ENCODE measurements at places on chromosomes 7 and 10.

DNA sequence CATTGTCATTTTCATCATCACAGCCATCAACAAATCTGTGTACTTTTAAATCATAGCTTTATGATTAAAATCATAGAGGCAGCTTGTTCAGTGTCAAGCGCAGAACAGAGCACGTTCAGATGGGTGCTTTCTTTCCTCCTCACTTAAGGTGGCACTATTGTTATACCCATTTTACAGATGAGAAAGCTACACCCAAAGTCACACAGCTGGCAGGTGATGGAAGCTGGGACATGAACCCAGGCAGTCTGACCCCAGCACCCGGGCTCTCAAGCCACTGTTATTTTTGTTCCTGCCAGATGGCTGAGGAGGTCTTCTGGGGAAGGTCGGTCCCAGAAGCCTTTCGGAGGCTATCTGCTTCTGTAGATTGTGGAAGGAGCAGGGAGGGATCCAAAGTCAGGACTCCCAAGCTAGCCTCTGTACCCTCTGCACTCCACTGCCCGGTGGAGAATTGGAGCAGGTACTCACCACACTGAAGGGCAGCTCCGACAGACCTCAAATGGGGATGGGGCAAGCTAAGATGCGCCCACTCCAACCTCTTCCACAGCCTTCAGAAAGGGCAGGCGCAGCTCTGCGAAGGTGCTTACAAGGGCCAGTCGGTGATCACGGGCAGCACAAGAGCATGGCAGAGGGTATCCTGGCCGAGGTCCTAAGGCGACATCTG, 610 bp downstream of the AVPI1 start:
- no peak for DNase-seq

DNA sequence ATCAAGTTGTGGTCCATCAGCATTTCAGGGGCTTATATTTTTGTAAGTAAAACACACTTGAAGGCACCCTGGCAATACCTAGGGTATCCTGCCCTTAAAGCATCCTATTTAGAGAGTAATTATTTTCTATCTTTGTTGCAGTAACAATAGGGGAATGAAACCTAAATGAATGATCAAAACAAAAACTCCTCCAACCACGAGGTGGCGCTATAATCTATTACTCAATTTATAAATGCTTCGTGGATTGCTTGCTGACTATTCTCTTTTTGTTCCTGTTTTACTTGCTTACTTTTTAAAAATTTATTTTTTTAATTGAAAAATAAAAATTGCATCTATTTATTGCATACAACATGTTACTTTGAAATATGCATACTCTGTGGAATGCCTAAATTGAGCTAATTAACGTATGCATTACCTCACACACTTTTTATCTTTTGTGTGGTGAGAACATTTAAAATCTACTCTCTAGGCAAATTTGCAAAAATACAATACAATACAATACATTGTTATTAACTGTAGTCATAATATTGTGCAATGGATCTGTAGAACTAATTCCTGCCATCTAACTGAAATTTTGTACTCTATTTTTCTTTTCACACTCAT, 147.7 kb upstream of the BMPER start:
- peak; percentile 50 for DNase-seq

GRCh38 chr7:94057955-94058354, 53.8 kb upstream of the BET1 start:
- DNase-seq, result no peak

DNA sequence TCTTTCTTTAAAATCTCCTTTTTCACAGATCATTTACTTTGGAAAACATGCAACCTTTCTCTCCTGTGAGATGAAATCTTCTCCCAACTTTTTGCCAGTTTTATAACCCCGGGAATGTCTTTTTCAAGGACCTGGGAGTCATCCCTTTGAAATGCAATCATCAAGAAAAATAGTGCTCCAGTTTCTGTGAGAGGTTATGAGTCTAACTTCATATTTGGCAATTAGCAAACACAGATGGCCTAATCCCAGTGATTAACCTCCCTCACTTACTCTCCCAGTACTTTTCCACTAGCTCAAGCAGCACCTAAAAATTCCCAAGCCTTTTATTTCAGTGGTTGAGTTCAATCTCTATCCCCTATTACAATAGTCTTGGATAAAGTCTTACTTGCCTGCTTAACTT, 185.8 kb upstream of the TMEM106B start:
- no peak for DNase-seq

DNA sequence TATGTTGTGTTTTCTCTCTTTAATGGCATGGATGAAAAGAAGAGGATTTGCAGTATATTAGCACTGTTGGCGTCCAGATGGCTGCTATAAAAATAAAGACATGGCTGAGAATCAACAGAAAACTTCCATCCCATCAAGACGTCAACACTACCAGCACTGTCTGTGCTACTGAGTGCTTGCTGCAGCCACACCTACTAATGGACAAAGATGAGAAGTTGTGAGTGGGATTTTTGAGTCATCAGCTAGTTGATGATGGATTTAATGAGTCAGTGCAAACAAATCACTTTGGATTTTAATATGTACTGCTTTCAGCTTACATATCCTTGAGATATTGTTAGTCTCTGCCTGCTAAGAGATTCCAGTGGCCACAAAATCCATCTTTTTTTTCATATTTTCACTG, 631.0 kb upstream of the ANKRD30A start:
- DNase-seq, result no peak

DNA sequence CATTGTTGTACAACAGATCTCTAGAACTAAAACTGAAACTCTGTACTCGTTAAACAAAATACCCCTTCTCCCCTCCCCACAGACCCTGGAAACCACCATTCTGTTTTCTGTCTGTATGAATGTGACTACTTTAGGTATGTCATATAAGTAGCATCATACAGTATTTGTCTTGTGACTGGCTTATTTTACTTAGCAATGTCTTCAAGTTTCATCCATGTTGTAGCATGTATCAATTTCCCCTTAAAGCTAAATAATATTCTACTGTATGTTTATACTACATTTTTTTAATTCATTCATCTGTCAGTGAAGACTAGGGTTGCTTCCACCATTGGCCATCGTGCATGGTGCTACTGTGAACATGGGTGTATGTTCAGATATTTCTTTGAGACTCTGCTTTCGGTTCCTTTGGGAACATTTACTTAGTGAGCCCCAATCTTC, 71.2 kb upstream of the RPA3 start:
- DNase-seq, result no peak

- DNase-seq, result no peak
Measured at GRCh38 chr10:110993024-110993693, 73.8 kb downstream of the SHOC2 start.

DNA sequence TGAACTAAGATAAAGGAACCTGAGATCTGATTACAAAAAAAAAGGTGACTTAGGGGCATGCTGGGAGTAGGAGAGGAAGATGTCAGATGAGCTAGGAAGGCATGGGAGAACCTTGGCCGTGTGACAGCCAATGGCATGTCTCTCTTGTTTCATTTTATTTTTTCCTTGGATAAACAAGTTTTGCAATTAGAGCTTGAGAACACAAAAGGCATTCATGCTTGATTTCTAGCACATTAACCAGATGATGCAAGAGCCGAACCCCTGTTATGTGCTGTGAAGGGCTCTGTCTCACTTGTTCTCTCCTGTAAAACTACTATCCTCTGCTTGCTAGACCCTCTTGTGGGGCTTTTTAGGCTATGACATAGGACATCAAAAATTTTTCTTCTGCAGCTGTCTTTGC, 134.3 kb upstream of the ASAH2 start:
- no peak for DNase-seq

DNA sequence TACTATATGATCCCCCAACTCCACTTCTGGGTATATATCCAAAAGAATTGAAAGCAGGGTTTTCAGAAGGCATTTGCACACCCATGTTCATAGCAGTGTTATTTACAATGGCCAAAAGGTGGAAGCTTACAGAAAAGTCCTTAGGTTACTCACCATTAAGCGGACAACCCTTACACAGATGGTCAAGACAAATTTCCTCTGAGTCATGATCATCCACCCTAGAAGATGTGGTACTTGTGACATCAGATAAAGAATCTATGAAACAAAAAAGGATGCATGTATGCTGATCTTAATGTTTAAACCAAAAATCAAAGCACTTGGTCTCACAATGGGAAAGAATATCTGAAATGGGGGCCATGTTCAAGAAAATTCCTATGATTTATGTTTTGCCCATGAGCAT, 31.1 kb downstream of the ZC3HAV1 start:
- no peak for DNase-seq

GRCh38 chr7:132846086-132846485, 235.8 kb downstream of the CHCHD3 start:
- DNase-seq, result no peak

DNA sequence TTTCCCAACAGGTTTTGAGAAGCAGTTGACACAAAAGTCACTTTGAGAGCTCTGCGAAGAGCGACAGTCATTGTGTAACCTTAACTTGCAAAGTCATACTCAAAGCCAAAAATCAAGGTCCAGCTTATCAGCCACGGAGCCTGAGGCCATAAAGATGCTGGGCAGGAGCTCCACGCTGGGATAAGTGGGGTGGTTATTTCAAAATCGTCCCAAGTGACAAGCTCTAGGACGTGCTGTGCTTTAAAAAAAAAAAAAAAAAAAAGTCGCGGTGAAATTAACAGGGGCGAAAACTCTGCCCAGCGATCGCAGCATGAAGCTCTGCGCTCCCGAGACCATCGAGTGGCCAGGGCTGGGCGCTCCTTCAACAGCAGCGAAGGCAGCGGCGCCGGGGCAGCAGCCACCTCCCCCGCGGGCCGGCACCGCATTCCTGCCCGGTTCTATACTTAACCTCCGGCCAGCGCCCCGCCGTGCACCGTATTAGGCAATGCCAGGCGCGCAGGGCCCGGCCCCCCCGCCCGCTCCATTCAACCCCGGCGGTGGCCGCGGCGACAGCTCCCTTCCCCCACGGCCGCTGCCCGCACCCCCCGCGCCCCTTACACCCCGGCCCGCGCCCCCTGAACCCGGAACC, 657 bp downstream of the HACD1 start:
- no peak for DNase-seq

- no peak for DNase-seq
Measured at GRCh38 chr10:62463364-62463763, 89.2 kb downstream of the ZNF365 start.

DNA sequence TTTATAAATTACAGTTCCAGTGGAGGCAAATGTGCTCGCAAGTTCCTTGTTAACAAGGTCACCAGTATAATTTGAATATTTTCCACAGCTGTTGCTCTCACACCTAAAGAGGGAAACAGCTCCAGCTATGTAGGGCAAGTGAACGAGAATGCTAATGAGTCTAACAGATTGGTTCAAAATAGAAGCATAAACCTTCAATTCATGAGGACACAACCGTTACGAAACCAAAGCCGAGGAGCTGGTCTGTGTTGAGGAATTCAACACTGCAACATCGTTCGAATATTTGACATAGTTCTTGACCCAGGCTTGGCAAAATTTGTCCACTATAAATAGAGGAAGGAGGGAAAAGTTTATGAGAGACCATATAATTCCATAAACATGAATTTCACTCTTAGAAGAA, 161.3 kb downstream of the KLF6 start:
- DNase-seq, result no peak

- peak; percentile 83 for DNase-seq
Measured at GRCh38 chr10:119667562-119668328, 16.6 kb downstream of the BAG3 start.

GRCh38 chr7:131075406-131075805, 252.3 kb upstream of the MKLN1 start:
- DNase-seq, result no peak

GRCh38 chr10:126634911-126635310, 35.6 kb downstream of the C10orf90 start:
- no peak for DNase-seq

DNA sequence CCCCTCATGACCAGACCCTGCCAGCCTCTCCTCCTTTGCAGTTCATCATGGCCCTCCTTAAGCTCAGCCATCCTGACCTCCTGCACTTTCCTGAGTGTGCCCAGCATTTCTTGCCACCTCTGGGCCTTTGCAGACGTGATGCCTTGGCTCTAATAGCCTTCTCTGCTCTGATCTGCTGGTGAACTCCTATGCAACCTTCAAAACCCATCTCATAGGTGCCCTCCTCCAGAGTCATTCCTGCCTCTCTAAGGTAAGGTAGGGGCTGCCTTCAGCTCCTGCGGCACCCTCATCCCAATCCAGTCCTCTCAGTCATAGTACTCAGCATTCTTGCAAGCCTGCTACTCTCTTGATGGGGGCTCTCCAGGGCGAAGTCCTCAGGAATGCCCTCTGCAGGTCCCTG, 19.3 kb upstream of the ELN start:
- DNase-seq, result no peak

DNA sequence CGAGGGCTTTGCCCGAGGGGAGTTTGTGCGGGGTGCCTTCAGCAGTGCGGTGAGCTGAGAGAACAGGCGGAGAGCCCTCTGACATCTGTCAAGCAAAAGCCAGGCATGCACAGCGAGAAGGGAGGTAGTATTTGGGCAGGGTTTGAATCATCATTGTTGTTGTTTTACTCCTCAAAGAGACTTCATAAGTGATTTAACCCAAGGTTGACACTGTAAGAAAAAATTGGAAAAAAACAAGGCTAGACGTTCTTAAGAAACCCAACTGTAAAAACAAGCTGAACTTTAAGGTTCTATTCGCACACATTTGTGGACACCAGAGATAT, 1.3 kb downstream of the ADAM22 start:
- DNase-seq, result peak; percentile 38

DNA sequence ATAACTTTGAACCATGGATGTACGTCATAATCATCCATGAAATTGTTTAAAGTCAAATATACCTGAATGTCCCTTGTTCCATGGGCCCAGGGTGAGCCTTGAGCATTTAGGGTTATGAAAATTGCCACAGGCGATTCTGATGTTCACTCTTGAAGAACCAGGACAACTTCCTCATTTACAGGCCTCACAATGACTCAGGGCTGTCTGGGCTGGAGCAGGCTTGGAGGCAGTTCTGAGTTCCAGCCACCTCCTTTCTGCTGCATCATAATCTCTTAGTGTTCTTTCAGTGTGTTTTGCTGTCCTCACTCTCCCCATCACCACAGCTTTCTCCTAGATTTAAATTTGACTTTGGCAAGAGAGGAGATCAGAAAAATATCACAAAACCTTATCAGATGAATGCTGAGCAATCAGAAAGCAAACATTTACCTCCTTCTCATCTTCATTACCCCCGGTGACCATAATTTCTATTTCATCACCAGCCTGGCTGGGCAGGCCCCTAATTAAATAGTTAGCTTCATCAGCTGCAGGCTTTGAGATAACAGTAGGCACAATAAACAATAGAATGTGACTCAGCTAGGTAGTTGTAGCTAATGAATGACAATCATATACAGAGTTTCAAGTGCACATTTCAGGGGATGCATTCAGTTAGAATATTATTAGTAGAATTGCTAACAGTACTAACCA, 571.0 kb downstream of the SH2D4B start:
- no peak for DNase-seq

- DNase-seq, result no peak
Measured at GRCh38 chr10:74227697-74228424, 76.8 kb downstream of the ADK start.

Data from NCI-H2081 (cell line).